ENCODE measurements at places on chromosomes 6 and 20. TPM values are rescaled to one million over a fixed set of nuclear protein-coding genes. Genes with fewer than 3 reads are reported as not detected.

Gene BHLHE23
- total RNA-seq: not detected

Gene QRSL1
- total RNA-seq: 6.5 TPM

Gene OTOR
- not detected for total RNA-seq

Gene TMEM151B
- total RNA-seq: not detected

Gene GRM1
- total RNA-seq: 0.25 TPM

Gene OOEP
- total RNA-seq: 0.87 TPM

Gene ULBP3
- not detected for total RNA-seq

Gene LPA
- total RNA-seq: not detected

Gene SLC16A10
- 23.1 TPM for total RNA-seq

Gene THBD
- total RNA-seq: 39.7 TPM

Gene NT5E
- total RNA-seq: 7.1 TPM

Gene MACROD2
- total RNA-seq: 21.6 TPM

Gene C20orf204
- total RNA-seq: 5.1 TPM

Gene CDSN
- 455 TPM for total RNA-seq

Gene SLPI
- 466 TPM for total RNA-seq

Gene OR2B6
- not detected for total RNA-seq

Gene RAB32
- total RNA-seq: 17.6 TPM

Gene DXO
- 15.1 TPM for total RNA-seq

Gene ECT2L
- total RNA-seq: 0.13 TPM

GRCh38 chr6:2958776-2959175, 12.6 kb downstream of the SERPINB6 start:
- peaks cover 32% of the 10 kb centered on the region for H3K4me1 ChIP-seq
- DNase-seq: no peak
- no peak overlapping the region for H3K4me3 ChIP-seq
- H3K27me3 ChIP-seq: no peaks in the 10 kb centered on the region
- H3K27ac ChIP-seq: peak overlapping the region; percentile 40

GRCh38 chr20:40654876-40655275, 34.2 kb downstream of the MAFB start:
- H3K27ac ChIP-seq: peak overlapping the region; percentile 84
- no peaks in the 10 kb centered on the region for H3K27me3 ChIP-seq
- no peaks in the 10 kb centered on the region for H3K36me3 ChIP-seq
- H3K4me3 ChIP-seq: no peak overlapping the region
- peak; percentile 76 for DNase-seq

GRCh38 chr20:24542721-24543120, 73.3 kb downstream of the SYNDIG1 start:
- DNase-seq: no peak
- H3K27ac ChIP-seq: no peak overlapping the region
- H3K36me3 ChIP-seq: no peaks in the 10 kb centered on the region
- H3K4me1 ChIP-seq: no peaks in the 10 kb centered on the region
- no peaks in the 10 kb centered on the region for H3K27me3 ChIP-seq

DNA sequence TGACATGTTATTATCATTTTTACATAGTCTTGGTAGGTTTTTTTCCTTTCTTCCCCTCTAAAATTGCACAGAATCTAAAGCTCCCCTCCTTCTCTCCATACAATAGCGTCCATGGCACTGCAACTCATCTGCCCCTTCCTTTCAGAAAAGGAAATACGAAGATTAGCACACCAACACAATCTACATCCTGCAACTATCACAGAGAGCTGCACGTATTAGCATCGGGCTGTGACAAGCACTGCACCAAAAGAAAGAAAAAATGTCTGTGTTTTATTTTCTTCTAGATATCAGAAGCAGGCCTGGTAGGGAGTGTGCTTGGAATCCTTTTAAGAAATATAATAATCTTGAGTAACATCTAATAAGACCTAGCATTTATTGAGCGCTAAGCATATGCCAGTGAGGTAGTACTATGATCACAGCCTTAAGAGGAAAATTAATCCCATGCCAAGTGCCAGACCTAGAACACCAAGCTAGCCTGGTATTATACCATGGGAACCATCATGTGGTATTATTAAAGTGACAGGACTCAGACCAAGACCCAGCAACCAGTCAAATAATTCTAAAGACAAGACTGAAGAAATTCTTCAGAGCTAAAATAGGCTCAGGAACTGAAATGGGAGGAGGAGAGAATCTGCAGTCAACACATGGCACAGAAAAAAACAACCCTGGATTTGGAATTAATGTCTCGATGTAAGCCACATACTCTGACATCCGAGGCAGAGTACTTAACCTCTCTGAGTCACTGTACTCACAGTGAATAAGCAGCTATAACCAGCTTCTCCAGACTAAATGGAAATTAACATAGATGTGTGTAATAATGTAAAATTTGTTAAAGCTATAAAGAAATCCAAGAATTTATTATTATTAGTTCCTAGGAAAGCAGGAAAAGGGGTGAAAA, 124.3 kb downstream of the IPCEF1 start:
- no peaks in the 10 kb centered on the region for H3K4me1 ChIP-seq
- no peak overlapping the region for H3K27ac ChIP-seq
- H3K4me3 ChIP-seq: no peak overlapping the region
- DNase-seq: no peak
- no peaks in the 10 kb centered on the region for H3K36me3 ChIP-seq

DNA sequence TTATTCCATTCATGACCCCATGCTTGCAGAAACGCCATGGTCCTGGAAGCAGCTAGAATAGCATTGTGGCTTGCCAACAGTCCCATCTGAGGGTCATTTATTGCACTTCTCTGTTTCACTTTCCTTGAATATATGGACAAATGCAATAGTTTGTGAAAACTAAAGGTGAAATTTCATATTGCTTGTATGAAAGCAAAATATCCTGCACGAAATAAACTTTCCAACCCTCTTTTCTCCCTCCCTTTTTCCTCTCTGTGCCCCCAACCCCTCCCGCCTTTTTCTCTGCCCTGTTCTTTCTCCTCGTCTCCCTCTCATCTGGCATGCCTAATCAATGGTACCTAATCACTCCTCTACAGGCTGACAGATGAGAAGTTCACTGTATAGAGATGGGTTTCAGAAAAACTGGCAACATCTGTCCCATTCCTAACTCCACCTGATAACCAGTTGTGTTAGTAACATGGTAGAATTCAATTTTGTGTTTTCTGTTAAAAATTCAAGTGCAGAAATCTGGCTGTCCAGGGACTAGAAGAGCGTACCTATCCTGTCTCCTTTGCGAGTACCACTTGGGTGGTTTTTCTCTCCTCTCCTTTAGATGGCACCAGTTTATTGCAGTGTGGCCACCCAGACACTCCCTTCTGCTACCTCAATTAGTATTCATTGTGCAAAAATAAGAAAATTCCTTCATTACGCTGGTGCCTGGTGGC, 198.6 kb downstream of the FOXA2 start:
- H3K4me1 ChIP-seq: no peaks in the 10 kb centered on the region
- peaks cover 18% of the 10 kb centered on the region for H3K27me3 ChIP-seq
- H3K4me3 ChIP-seq: no peak overlapping the region

GRCh38 chr6:141097471-141097870, 1035.3 kb upstream of the GJE1 start:
- no peak overlapping the region for H3K27ac ChIP-seq
- H3K4me1 ChIP-seq: no peaks in the 10 kb centered on the region
- no peaks in the 10 kb centered on the region for H3K27me3 ChIP-seq
- H3K36me3 ChIP-seq: no peaks in the 10 kb centered on the region

DNA sequence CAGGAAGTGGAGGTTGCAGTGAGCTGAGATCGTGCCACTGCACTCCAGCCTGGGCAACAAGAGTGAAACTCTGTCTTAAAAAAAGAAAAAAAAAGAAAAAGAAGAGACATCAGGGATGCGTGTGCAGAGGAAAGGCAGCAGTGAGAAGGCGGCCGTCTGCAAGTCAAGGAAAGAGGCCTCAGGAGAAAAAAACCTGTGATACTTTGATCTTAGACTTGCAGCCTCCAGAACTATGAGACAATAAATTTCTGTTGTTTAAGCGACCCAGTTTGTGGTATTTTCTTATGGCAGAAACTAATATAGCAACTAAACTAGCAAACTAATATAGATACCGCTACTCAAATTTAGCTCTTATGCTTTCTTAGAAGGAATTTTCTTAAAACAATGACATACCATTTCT, 36.1 kb downstream of the FGD2 start:
- H3K27ac ChIP-seq: no peak overlapping the region
- no peaks in the 10 kb centered on the region for H3K36me3 ChIP-seq
- H3K4me3 ChIP-seq: no peak overlapping the region
- DNase-seq: no peak
- no peaks in the 10 kb centered on the region for H3K27me3 ChIP-seq
- H3K4me1 ChIP-seq: peaks cover 7% of the 10 kb centered on the region

- DNase-seq: no peak
- peak overlapping the region; percentile 72 for H3K27ac ChIP-seq
- H3K4me3 ChIP-seq: no peak overlapping the region
- no peaks in the 10 kb centered on the region for H3K36me3 ChIP-seq
- H3K27me3 ChIP-seq: no peaks in the 10 kb centered on the region
Measured at GRCh38 chr6:17418281-17419188, 25.1 kb downstream of the CAP2 start.

- H3K4me3 ChIP-seq: no peak overlapping the region
- peaks cover 97% of the 10 kb centered on the region for H3K4me1 ChIP-seq
- peak; percentile 87 for DNase-seq
- H3K36me3 ChIP-seq: peaks cover 41% of the 10 kb centered on the region
Measured at GRCh38 chr20:50144362-50144761, 9.2 kb downstream of the PEDS1 start.

- H3K27ac ChIP-seq: no peak overlapping the region
- no peaks in the 10 kb centered on the region for H3K27me3 ChIP-seq
- no peaks in the 10 kb centered on the region for H3K36me3 ChIP-seq
- H3K4me3 ChIP-seq: no peak overlapping the region
Measured at GRCh38 chr6:156545931-156546330, 231.2 kb upstream of the ARID1B start.

DNA sequence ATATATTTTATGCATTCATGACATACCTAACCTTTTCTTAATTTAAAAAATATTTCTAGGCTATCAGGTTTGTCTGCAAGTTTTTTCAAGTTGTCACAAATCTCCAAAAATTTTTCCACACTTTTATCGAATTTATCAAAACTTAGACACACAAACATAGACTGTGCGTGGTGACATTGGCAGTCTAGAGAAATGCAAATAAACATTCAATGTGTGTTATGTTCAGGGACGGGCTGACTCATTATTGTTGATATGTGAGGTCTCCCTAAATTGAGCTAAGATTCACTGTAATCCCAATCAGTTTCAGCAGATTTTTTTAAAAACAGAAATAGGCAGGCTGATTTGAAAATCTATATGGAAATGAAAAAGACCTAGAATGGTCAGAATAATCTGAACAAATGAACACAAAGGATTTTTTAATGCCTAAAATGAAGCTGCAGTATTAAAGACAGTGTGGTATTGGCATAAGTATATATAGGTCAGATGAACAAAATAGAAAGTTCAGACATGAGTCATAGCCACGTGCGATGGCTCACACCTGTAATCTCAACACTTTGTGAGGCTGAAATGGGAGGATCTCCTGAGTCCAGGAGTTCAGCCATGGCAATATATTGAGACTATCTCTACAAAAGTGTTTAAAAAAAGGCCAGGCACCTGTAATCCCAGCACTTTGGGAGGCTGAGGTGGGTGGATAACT, 19.2 kb downstream of the BLTP3A start:
- no peaks in the 10 kb centered on the region for H3K36me3 ChIP-seq
- H3K4me1 ChIP-seq: no peaks in the 10 kb centered on the region
- H3K27me3 ChIP-seq: no peaks in the 10 kb centered on the region
- no peak overlapping the region for H3K4me3 ChIP-seq
- no peak overlapping the region for H3K27ac ChIP-seq

DNA sequence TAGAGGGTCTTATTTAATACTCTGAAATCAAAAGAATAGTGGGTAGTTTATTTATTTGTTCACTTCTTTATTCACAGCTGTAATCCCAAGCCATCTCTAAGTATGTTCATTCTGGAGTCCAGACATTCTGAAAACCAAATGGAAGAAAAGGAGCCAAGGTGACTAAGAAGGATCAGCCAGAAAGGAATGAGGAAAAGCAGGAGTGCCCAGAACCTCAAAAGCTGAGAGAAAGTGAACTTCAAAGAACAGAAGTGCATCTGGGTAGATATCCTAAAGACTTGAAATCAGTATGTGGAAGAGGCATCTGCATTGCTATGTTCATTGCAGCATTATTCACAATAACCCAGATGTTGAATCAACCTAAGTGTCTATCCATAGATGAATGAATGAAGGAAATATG, 94.8 kb downstream of the VIP start:
- H3K4me3 ChIP-seq: no peak overlapping the region
- H3K36me3 ChIP-seq: no peaks in the 10 kb centered on the region
- no peak overlapping the region for H3K27ac ChIP-seq
- no peaks in the 10 kb centered on the region for H3K4me1 ChIP-seq

DNA sequence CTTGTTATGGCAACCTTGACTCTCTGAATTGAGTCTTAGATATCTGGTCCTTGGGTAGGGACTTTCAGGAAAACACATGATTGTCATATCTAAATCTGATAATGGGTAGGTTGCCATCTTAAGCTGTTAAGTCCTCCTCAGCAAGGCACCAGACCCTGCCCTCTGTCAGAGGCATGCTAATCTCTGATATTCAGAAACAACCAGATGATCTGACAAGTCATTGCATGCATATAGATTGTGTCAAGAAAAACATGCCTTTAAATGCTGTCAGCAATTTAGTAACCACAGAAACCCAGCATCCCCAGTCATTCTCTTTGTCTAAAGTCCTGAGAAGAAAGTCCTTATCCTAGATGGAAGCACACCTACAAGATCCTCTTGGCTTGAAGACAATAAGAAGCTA, 149.1 kb downstream of the EDN1 start:
- H3K36me3 ChIP-seq: no peaks in the 10 kb centered on the region
- H3K27me3 ChIP-seq: no peaks in the 10 kb centered on the region
- no peak overlapping the region for H3K27ac ChIP-seq
- no peak overlapping the region for H3K4me3 ChIP-seq

DNA sequence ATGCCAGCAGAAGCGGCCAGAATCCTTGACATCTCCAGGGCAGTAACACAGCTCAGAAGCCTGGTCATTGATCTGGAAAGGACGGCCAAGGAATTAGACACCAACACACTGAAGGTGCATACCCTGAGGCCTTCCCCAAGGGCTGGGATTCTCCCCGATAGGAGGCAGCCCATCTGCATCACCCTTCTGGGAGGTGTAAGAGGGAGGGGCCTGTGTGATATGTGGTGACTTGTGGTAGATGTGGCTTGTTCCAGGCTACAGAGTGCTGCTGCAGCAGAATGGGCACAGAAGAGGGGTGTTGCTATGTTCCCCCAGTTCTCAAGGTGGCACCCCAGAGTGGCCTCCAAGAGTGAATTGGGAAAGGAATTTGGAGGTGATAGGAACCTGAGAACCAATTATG, 11.2 kb downstream of the TRIM40 start:
- peaks cover 32% of the 10 kb centered on the region for H3K27me3 ChIP-seq
- no peak overlapping the region for H3K4me3 ChIP-seq
- H3K36me3 ChIP-seq: no peaks in the 10 kb centered on the region
- H3K27ac ChIP-seq: no peak overlapping the region
- DNase-seq: no peak

GRCh38 chr20:31542201-31542842, 28.1 kb downstream of the HM13 start:
- H3K4me3 ChIP-seq: no peak overlapping the region
- H3K4me1 ChIP-seq: peaks cover 30% of the 10 kb centered on the region
- H3K27me3 ChIP-seq: no peaks in the 10 kb centered on the region
- peak overlapping the region; percentile 24 for H3K27ac ChIP-seq
- H3K36me3 ChIP-seq: peaks cover 44% of the 10 kb centered on the region

- peaks cover 12% of the 10 kb centered on the region for H3K27me3 ChIP-seq
- no peak overlapping the region for H3K4me3 ChIP-seq
- no peak overlapping the region for H3K27ac ChIP-seq
- H3K4me1 ChIP-seq: no peaks in the 10 kb centered on the region
- DNase-seq: no peak
Measured at GRCh38 chr20:52226370-52226769, 34.8 kb upstream of the ZFP64 start.

- H3K36me3 ChIP-seq: no peaks in the 10 kb centered on the region
- no peaks in the 10 kb centered on the region for H3K4me1 ChIP-seq
- no peaks in the 10 kb centered on the region for H3K27me3 ChIP-seq
- no peak overlapping the region for H3K27ac ChIP-seq
- DNase-seq: no peak
Measured at GRCh38 chr20:59094576-59094975, 52.0 kb upstream of the PRELID3B start.

Measured in suprapubic skin (tissue), 4 donors.